Trophoblast cell (in vitro differentiated cells and primary cell): ENCODE measurements at places on chromosomes 2 and 18.

- DNase-seq, result no peak
These were observed 128.0 kb downstream of the NEDD4L start for GRCh38 chr18:58172031-58172430.

DNA sequence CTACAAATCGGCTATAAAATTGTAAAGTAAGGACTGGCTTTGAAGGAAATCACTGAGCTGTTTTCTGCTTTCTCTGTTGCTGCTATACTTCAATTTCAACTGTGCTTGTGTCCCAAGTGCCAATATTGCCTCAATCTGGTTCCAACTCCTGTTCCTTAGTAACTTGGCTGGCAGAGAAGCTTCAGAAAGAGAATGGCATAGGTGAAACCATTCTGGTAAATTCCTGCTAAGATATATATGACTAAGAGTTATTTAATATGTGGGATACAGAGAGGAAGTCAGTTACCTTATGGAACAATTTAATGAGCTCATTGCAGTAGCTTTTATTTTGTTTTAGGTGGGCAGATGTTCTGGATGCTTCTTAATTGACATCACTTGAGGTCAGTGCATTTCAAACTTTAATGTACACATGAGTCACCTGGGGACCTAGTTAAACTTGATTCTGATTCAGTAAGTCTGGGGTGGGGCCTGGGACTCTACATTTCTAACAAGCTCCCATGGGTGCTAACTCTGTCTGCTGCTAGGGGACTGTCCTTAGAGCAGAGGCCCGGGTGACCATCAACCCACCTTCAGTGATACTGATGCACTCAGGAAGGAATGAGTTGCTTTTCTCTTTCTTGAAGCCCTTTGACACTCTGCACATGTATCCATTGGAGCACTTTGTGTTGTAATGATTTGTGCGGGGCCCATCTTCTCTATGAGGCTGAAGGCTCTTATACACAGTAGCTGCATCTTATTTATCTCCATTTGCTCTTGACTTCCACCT is 47.6 kb downstream of the LIPG start:
- no peak for DNase-seq

- DNase-seq, result no peak
These were observed 19.0 kb downstream of the TMSB10 start for GRCh38 chr2:84924173-84925106.

DNA sequence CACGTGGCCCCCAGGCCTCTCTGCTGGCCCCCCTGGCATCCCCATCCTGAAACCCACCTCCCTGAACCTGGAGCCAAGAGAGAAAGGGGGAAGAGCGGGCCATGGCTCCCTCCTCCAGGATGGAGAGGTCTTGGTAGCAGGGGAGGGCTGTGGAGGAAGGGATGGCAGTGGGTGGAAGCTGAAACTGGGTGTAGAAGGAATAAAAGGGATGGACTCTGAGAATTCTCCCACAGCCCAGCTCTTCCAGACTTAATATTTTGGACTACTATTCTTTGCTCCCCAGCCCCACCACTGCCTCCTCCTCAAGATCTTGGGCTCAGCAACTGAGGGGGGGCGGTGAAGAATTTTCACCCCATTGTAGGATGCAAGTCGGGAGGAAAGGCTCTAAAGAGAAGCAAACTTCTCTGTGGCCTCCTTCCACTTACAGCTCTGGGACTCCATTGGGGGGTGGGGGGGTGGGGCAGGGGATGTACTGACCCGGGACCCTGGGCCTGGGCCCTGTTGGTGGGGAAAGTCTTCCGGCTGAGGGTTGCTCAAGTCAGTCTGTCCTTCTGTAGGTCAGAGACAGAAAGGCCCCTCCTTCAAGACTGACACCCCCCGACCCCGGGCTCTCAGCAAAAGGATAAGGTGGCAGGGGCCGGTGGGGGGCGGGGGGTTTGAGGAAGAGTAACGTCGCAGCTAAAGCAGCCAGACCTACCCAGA is 501 bp downstream of the TNS1 start:
- DNase-seq, result no peak

- peak; percentile 5 for DNase-seq
These were observed 99.8 kb downstream of the TACR1 start for GRCh38 chr2:75099521-75099922.

- DNase-seq, result no peak
These were observed 74.9 kb upstream of the KLHL14 start for GRCh38 chr18:32847691-32848090.

GRCh38 chr2:174025271-174026121 is 60.3 kb upstream of the SP3 start:
- DNase-seq, result peak; percentile 89

DNA sequence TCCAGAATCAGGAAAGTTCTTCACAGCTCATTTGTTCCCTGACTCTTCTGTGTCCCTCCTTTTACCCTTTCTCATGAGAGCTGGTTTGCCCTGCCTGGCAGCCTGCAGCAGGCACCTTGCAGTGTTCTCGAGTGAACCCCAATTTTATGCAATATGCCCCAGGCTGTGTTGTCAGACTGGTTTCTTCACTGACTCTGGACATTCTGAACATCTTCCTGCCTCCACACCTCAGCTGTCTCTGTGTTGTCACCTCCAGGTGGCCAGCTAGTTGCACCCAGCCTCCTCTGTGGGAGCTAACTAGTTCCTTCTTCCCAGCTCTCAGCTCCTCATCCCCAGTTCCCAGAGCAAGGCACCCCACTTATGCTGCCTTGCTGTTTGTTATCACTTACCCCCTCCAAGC is 5.5 kb downstream of the SETBP1 start:
- no peak for DNase-seq

DNA sequence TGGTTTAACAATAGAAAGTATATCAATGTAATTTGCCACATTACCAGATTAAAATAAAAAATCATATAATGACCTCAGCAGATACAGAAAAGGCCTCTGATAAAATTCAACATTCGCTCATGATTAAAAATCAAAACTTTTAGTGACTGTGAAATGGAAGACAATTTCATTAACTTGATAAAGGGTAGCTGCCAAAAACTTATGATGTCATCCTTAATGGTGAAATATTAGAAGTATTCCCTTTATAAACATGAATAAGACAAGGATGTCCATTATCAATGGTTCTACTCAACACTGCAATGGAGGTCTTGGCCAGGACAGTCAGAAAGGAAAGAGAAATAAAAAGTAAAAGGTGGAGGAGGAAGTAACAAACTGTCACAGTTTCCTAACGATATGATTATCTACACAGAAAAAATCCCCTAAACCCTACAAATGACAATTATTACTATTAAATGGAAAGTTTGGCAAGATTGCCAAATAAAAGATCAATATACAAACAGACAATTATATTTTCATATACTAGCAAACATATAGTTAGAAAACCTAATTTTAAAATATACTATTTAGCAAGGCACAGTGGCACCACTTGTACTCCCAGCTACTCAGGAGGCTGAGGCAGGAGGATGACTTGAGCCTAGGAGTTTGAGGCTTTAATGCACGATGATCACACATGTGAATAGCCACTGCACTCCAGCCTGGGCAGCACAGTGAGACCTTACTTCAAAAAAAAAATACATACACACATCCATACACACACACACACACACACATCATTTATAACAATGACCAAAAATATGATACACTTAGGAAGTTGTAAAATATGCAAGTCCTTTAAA is 12.8 kb downstream of the METTL8 start:
- DNase-seq, result no peak

- no peak for DNase-seq
These were observed 295.3 kb downstream of the CDH7 start for GRCh38 chr18:66046032-66046602.

- DNase-seq, result no peak
These were observed 2.8 kb downstream of the DIPK1C start for GRCh38 chr18:74454279-74454751.

DNA sequence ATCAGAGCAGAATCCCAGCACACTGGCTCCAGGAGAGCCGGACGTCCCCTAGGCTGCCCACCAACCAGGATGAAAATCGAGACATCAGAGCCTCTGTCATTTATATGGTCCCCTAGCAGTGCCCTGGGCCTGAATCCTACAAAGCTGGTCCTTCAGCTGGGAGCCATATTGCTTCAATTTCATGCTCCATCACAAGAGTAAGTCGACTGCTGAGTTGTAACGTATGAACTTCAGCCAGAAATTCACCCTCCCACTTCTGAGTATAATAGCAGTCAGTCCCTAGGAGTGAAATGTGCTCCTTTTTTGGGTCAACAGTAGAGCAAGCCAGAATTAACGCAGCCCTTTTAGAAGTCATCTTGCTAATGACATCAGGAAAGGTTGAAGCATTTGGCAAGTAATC is 126.4 kb downstream of the CCBE1 start:
- no peak for DNase-seq

GRCh38 chr2:101622210-101623030 is 75.1 kb upstream of the MAP4K4 start:
- DNase-seq, result no peak

- no peak for DNase-seq
These were observed 560.6 kb downstream of the SLC4A3 start for GRCh38 chr2:220188031-220188430.

DNA sequence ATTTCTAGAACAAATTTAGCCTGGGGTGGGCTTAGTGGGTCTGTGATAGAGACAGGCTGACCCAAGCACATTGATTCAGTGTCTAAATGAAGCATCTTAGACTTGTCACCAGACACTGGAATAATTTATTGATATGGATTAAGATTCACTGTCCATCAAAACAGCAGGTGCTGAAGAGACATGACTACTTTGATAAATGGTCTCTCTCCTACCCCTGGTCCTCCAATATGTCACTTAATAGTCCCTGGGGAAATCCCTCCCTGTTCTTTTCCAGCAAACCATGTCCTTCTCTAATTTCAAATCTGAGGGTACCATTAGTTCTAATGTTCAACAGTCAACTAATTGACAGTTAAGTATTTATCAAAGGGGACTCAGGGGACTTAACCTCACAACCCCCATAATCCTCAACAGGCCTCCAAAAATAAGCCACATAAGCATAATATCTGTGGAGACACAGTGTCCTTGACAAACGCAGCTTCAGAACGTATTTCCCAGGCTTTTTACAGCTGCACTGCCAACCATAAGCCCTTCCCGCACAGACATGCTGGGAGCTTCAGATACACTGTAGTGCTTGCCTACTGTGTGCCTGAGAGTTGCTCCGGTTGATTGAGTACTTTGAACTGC is 391.0 kb downstream of the THSD7B start:
- DNase-seq, result no peak

DNA sequence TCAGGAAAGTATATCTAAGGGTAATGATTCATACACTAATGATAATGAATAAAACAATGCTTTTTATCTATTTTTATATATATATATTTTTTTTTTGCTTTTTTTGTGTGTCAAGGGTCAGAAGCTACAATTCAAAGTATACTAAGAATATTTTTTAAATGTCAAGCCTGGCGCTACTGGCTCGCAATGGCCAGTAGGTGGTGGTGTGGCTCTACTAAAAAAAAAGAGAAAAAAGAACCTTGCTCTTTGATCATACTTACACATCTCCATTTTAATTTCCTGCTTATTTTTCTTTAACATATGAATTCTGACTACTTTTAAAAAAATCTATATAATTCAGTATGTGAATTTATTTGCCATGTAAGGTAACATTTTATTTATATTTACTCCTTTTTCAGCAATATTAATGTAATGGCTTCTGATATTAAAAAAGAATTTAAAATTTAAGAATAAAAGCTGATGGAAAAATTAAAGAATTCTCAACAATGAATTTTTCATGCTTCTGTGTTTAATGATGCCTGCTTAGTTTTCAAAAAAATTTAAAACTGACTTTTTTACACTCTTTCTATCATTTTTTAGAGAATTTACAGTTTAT is 232.9 kb downstream of the GULP1 start:
- DNase-seq, result peak; percentile 22

DNA sequence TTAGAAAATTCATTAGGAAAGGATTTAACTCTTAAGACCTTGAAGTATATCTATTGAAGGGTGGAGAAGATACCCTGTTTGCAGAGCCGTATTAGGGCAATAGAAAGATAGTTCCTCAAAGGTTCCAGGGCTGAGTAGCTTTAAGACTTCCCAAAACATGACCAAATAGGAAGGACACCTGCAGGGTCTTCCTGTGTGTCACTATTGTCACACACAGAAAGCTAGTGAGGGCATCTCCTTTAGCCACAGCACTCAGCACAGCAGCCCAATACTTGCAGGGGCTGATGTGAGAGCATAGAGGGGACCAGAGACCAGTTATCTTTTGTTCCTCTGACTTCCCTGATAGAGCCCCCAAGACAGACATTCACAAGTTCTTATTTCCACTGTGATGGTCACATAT is 93.7 kb downstream of the PAX3 start:
- DNase-seq, result no peak

DNA sequence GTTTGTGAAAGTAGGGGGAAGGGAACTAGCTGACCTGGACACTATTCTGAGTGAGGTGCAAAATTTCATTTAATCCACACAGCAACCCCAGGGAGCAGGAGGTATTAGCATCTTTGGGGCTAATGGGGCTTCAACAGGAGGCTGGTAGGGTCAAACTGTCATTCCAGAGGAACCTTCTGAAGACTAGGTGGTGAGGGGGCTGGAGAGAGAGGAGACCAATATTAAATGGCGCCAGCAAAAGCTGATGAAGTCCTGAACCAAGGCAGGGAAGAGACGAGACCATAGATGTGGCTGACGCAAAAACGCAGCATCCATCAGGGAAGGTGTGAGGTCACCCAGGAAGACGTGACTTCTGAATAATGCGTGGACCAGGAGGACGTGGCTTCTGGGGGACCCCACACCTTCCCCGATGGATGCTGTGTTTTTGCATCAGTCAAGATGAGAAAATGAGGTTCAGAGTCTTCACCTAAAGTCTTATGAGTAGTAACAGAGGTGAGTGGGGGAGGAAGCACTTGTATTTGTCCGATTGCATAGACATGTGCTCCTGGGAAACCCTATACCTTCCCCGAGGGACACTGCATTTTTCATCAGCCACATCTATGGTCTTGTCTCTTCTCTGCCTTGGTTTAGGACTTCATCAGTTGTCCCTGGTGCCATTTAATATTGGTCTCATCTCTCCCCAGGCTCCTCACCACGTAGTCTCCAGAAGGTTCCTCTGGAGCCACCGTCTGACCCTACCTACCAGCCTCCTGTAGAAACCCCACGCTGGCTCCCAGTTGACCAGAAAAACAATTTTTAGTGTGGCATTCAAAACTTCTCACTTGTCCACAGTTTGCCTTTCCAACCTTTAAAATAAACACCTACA is 188.6 kb downstream of the MYCN start:
- no peak for DNase-seq

DNA sequence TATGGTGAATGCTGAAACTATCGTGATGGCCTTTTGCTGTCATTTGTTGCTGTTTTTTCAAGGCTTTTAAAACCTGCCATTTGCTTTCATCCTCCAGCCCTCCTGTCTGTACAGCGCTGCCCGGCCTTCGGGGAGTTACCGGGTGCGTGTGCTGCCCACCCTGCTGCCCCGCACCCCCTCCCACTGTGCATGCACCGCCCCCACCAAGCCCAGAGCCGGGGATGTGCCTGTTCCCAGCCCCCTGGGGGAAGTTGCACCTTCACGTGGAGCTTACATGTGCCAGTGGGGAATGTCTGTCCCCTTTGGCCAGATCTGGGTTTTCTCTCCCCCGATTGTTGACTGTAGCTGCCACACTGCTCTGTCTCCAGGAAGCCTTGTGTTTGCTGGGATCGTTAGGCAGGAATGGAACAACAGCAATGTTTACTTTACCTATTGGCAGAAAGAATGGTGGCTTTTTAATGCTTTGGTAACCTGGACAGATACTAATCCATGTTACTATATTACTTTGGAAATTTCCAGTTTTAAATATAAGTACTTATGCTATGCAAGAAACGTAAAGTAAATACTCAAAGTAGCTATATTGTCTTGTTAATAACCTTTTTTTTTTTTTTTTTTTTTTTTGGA is 64.8 kb upstream of the RBM44 start:
- DNase-seq, result no peak

- DNase-seq, result no peak
These were observed 110.7 kb upstream of the ZEB2 start for GRCh38 chr2:144630459-144631215.

- peak; percentile 66 for DNase-seq
These were observed 18.2 kb upstream of the HES6 start for GRCh38 chr2:238257786-238258700.
